Epithelial cell of esophagus (primary cell): ENCODE measurements at places on chromosomes 13 and 19.

DNA sequence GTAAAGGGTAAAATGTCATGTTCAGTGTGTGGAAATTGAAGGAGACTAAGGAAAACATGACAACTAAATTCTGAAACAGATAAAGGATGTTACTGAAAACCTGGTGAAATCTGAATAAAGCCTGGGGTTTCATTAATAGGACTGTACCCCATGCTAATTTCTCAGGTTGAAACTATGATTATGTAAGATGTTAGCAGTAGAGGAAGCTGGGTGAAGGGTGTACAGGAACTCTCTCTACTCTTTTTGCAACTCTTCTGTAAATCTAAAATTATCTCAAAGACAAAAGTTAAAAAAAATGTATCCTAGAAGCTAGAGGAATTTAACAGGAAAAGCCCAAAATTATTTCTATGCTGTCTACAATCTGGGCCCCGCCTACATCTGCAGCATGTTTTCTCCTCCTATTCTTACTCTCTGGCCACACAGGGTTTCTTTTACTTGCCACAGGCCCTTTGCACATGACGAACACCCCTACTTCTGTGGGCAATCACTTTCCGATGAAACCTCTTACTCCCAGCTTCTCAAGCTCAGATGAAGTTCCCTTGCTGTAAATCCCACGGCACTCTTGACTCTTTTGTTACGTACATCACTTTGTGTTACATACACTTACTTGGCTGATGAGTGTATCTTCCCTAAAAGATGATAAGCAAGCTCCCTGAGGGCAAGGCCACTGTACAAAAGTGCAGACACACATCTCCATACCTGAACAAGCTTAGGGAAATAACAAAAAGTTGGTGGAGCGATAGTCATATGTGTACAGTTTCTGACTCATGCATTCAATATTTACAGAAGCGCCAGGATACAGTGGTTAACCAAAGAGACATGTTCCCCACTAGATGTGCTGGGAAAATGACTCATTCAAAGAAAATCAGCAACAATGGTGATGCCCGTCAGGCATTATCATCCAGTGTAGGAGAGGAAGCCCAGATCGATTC, 32.6 kb downstream of the RUBCNL start:
- peak; percentile 89 for DNase-seq

DNA sequence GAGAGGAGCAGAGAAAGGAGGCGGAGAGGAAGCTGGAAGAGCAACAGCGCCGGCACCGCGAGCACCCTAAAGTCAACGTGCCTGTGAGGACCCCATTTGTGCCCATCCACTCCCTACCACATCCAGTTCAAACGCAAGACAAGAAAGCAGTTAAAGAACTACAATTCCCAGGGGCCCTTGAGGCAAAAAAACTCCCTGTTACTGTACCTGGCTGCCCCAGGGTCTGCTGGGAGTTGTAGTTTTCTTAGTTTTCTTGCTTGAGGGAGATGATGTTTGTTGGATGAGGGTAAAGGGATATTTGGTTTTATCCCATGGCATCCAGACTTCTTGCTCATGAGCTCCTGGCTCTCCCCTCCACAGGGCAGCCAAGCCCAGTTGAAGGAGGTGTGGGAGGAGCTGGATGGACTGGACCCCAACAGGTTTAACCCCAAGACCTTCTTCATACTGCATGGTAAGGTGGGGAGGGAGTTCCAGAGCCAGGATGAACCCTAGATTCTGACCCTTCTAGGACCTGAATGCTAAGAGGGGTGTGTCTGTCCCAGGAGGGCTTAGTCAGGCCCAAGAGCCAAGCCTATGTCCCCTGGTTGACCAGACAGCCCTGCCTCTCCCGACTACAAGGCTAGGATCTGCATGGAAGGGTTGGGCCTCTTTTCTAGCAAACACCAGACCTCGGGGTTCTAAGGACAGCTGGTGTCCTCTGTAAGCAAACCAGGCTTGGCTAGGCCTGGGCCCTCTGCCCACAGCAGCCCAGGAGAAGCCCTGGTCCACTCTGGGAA, 13.2 kb downstream of the NUCB1 start:
- no peak for DNase-seq

DNA sequence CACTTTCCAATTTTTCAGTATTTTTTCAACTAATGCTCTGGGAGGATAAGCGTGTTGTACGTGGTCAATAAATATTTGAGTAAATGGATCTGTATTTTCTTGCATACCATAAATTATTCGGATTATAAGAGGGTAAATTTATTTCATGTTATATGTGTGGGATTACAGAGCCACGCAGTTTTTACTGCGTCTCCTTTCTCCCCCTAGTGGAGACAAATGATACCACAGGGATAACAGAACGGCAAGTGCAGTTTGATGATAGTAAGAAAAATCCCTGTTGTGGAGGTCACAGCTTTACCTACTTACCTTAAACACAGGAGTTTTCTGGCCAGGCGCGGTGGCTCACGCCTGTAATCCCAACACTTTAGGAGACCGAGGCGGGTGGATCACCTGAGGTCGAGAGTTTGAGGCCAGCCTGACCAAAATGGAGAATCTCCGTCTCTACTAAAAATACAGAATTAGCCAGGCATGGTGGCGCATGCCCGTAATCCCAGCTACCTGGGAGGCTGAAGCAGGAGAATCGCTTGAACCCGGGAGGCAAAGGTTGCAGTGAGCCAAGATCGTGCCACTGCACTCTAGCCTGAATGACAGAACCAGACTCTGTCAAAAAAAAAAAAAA, 16.8 kb downstream of the MBD3L2B start:
- DNase-seq: peak; percentile 55

GRCh38 chr19:46806656-46807055, 18.3 kb upstream of the SLC1A5 start:
- no peak for DNase-seq

- no peak for DNase-seq
Measured at GRCh38 chr19:16497042-16497441, 848 bp downstream of the C19orf44 start.

DNA sequence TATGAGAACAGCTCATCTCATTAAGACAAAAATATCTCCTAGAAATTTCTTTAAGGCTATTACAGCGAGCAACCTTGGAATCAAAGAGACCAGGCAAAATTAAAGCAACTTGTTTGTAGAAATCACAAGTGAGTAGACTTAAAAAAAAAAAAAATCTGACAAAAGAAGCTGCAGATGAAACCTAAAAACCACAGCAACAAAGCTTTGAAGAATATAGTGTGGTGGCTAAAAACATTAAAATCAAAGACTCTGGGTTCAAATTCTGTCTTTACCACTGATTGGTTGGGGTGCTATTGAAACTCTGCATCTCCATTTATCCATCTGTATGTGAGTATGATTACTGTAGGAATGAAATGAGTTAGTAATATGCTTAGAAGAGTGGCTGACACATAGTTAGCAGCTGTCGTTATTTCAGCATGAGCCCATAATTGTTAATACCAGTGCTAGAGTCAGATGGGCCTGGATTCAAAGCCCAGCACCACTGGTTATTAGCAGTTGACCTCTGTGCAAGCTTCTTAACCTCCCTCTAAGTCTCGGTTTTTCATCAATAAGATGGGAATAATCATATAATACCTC, 157.6 kb downstream of the FOXO1 start:
- DNase-seq: no peak

DNA sequence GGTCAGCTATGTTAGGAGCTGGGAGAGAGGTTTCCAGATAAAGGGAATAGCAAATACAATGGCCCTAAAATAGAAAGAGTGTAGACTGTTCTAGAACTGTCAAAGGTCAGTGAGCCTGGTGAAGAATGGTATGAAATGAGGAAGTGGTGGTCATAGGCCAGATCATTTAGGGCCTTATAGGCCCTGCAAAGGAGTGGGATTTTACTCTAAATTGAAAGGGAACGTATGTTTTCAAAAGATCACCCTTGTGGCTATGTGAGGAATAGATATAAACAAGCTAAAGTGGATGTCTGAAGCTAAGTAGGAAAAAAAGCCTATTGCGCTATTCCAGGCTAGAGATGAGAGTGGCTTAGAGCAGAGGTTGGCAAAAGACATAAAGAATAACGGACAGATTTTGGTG, 70.7 kb upstream of the TDRD3 start:
- DNase-seq: no peak

GRCh38 chr19:45291834-45292233, 30.8 kb downstream of the CKM start:
- no peak for DNase-seq

DNA sequence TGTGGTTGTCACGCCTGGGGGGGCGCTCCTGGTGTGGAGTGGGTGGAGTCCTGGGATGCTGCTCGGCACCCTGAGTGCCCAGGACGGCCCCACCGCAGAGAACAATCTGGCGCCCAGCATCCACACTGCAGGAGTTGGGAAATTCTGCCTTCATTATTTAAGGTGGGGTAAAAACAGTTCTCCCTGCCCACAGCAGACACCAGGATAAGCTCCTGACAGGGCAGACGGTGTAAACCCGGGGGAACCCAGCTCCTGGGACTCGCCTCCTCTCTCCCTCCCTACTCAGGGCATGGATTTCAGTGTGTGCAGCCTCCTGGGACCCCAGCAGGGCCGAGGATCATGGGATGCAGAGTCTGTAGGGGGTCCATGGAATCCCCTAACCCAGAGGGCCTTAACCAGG, 7.7 kb upstream of the WDR18 start:
- no peak for DNase-seq

- DNase-seq: no peak
Measured at GRCh38 chr13:108270442-108270841, 924 bp downstream of the TNFSF13B start.

- no peak for DNase-seq
Measured at GRCh38 chr19:13902993-13903555, 2.8 kb downstream of the BRME1 start.

DNA sequence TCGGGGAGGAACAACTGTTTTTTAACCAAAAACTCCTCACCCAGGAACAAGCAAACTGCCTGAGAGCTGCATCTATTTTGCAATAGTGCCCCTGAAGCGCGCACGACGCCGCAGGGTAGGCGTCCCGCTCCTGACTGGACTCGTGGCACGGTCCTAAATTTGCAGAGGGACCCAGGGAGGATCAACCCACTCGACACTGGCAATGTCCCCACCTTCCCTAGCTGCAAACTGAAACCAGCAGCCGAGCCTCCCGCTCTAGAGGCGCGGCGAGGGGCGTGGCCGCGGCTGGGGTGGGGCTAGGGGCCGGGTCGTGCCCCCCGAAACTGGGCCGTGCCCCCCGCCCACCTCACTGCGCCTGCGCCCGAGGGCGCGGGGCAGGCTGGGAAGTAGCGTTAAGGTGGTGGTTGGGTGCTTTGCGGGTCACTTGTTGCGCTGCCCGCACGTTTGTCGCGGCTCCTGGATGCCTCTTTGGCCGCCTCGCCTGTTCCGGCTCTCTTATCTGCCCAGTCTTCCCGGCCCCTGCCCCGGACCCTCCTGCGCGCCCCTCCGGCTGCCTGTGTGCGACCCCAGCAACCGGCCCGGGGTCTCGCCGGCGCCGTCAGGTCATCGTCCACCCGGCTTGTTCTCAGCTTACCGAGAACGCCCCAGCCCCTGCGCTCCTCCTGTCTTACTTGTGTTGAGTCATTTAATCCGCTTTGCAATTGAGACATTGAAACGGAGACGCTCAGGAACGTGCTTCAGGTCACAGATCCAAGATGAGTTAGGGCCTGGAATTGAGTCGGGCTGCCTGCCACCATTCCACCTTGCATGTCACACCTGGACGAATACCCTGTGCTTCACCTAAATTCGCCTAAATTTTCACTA, 37.9 kb upstream of the LSM14A start:
- peak; percentile 74 for DNase-seq
